A549 treated with RU486 at 1 μM for 4 hours (cell line): ENCODE measurements at places on chromosomes 16 and 17. TPM values are rescaled to one million over a fixed set of nuclear protein-coding genes. Genes with fewer than 3 reads are reported as not detected.

Gene GID4
- 11.0 to 13.9 TPM (median 12.9 TPM) in 5 replicates for total RNA-seq

Gene NARF
- 52.1 to 64.1 TPM (median 55.2 TPM) in 5 replicates for total RNA-seq

Gene SLC46A1
- 16.1 to 21.6 TPM (median 20.2 TPM) in 5 replicates for total RNA-seq

Gene ZG16
- not detected in 5 replicates for total RNA-seq

Gene NPIPB8
- total RNA-seq, result not detected in 5 replicates

Gene EDC4
- total RNA-seq, result 50.7 to 67.5 TPM (median 64.8 TPM) in 5 replicates

Gene LPO
- not detected in 5 replicates for total RNA-seq

Gene ENPP7
- not detected in 5 replicates for total RNA-seq

Gene GFAP
- 0.29 to 1.3 TPM (median 0.61 TPM) in 5 replicates for total RNA-seq

Gene BRIP1
- total RNA-seq, result 1.8 to 4.6 TPM (median 4.3 TPM) in 5 replicates

Gene KRTAP4-1
- total RNA-seq, result 0.17 to 0.25 TPM (median 0.24 TPM) in 4 of 5 replicates, not detected in the other

Gene KCNH6
- total RNA-seq, result 0.02 TPM in 1 of 5 replicates, not detected in the others

Gene ARHGDIG
- total RNA-seq, result 1.8 to 3.6 TPM (median 2.5 TPM) in 5 replicates

Gene ZPBP2
- not detected in 5 replicates for total RNA-seq

Gene KRT20
- total RNA-seq, result 0.17 to 0.43 TPM (median 0.28 TPM) in 5 replicates
